Left lung (tissue), 14 donors: ENCODE measurements at places on chromosomes 1 and 21. TPM values are rescaled to one million over a fixed set of nuclear protein-coding genes. Genes with fewer than 3 reads are reported as not detected.

Gene SEMA6C
- total RNA-seq: 8.9 TPM

Gene SLC16A4
- 12.0 TPM for total RNA-seq

GRCh38 chr1:178010674-178011464 is 41.0 kb upstream of the SEC16B start:
- H3K27me3 ChIP-seq: no peaks in the 10 kb centered on the region
- no peak for DNase-seq
- peak overlapping the region; percentile 11 for H3K27ac ChIP-seq
- no peaks in the 10 kb centered on the region for H3K4me1 ChIP-seq
- H3K36me3 ChIP-seq: no peaks in the 10 kb centered on the region
- no peak overlapping the region for H3K4me3 ChIP-seq

- no peaks in the 10 kb centered on the region for H3K36me3 ChIP-seq
- H3K27ac ChIP-seq: no peak overlapping the region
- H3K4me3 ChIP-seq: no peak overlapping the region
- peaks cover 34% of the 10 kb centered on the region for H3K4me1 ChIP-seq
Observed at GRCh38 chr1:8226747-8227146, 91.2 kb upstream of the SLC45A1 start.

DNA sequence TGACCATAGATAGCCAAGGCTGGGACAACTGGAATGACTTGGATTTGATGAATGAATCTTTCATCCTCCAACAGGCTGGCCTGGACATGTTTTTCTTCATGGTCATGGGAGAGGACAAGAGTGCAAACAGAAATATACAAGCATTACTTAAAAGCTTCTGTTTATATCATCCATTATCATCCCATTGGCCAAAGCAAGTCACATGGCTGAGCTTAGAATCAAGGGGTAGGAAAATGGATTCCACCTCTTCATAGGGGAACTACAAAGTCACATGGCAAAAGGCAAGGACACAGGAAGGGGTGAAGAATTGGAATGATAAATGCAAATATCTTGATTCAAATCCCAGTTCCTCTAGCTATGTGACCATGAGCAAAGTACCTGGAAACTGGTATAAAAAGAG is 90.2 kb upstream of the BARHL2 start:
- DNase-seq: no peak
- H3K27ac ChIP-seq: no peak overlapping the region
- no peak overlapping the region for H3K4me3 ChIP-seq
- H3K36me3 ChIP-seq: no peaks in the 10 kb centered on the region

- H3K4me1 ChIP-seq: peaks cover 62% of the 10 kb centered on the region
- H3K27ac ChIP-seq: peak overlapping the region; percentile 62
Observed at GRCh38 chr21:34970566-34970965, 78.5 kb downstream of the RUNX1 start.
